ENCODE measurements at places on chromosomes 12 and 14.

GRCh38 chr14:61322799-61323290 is 1.5 kb downstream of the PRKCH start:
- DNase-seq: no peak

GRCh38 chr12:67662910-67663538 is 14.5 kb downstream of the DYRK2 start:
- DNase-seq: no peak

- no peak for DNase-seq
These were observed 882 bp upstream of the GTF2A1 start for GRCh38 chr14:81221579-81222102.

GRCh38 chr12:28331130-28331529 is 140.9 kb downstream of the CCDC91 start:
- no peak for DNase-seq

DNA sequence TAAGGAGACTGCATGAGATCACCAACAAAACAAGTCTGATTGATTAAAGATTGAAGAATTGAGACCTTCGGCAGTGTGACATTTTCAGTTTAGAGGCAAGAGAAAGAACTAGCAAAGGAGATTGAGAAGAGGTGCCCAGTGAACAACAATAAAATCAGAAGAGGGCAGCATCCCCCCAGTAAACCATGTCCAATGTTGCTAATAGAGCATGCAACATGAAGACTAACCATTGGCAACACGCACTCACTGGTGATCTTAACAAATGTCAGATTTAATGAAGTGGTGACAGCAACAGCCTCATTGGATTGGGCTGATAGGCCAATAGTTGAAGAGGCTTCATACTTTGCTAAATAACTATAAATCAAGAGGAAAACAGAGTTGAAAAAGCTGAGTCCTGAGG is 20.7 kb upstream of the TAS2R14 start:
- DNase-seq: no peak

DNA sequence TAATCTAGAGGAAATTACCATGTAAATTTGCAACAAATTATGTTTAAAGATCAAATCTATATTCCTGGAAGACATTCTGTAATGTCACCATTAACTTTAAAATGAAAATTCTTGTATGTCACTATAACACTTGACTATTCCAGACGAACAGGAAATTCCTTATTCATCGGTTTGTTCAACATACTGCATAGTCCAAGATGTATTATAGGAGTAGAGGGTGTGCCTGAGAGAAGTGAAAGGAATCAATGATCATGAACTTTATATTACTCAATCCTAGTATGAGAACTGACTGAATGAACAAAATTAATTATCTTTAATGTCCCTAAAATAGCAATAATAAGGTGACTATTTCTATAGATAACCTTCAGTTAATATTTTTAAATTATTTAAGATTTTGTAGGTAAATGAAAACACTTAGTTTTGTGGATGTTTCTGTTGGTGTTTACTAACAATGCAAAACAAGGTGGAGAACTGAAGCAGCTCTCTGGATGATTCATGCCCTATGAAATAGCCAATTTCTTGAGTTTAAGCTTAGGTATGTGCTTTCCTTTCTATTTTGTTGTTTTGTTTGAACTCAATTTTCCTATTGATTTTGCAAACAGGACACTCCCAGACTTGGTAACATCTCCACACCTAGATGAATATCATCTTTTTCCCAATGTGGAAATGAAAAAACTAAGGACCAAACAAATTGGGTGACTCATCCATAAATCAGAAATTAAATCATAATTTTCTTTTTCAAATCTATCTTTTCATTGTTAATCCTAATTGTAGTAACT is 18.2 kb upstream of the ITPR2 start:
- no peak for DNase-seq

GRCh38 chr12:67625004-67625403 is 23.5 kb upstream of the DYRK2 start:
- DNase-seq: no peak

DNA sequence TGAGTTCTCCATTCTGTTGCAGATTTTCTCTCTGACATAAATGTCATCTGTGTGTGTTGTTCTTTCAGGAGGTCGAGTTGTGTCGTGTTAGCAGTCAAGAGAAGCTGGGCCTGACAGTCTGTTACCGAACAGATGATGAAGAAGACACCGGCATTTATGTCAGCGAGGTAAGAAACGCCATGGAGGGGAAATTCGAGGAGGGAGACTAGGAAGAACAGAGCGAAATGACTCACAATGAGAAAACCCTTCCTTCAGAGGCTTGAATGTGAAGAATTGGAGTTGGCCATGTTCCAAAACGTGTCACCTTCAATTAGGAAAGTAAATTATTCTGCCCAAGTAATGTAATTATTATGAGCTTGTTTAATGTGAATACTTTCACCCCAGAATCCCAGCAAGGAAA is 364.5 kb downstream of the PDZRN4 start:
- no peak for DNase-seq

- DNase-seq: no peak
These were observed 7.2 kb downstream of the MGP start for GRCh38 chr12:14878488-14878887.

GRCh38 chr12:59087077-59087673 is 166.9 kb upstream of the LRIG3 start:
- no peak for DNase-seq

DNA sequence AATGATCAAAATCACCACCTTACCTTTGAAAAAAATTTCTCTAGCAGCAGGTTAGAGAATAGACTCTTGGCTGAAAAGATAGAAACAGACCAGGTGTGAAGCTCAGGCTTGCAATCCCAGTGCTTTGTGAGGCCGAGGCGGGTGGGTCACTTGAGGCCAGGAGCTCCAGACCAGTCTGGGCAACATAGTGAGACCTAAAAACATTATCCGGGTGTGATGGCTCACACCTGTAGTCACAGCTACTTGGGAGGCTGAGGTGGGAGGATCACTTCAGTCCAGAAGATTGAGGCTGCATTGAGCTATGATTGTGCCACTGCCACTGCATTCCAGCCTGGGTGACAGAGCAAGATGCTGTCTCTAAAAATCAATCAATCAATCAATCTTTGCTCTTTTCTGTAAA is 105.3 kb upstream of the TBX3 start:
- no peak for DNase-seq

- DNase-seq: no peak
These were observed 37.5 kb downstream of the CCER1 start for GRCh38 chr12:90917431-90917830.

DNA sequence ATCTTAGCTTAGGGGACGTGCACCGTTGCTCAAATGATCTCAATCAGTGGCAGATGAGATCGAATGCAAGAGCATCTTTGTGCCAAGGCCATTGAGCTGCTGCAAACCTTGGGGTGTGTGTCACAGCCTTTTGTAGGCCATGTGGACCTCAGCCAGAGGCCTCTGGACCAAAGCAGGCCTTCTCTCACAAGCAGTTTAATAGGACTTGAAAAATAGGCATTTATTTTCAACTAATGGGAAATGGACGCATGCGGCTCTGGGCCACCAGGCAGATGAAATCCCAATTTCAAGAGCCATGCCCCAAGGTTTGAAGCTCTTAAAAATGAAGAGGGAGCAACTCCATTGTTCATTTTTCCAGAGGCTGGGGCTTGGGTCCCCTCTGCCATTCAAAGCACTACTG is 87.3 kb downstream of the TTC7B start:
- DNase-seq: no peak

DNA sequence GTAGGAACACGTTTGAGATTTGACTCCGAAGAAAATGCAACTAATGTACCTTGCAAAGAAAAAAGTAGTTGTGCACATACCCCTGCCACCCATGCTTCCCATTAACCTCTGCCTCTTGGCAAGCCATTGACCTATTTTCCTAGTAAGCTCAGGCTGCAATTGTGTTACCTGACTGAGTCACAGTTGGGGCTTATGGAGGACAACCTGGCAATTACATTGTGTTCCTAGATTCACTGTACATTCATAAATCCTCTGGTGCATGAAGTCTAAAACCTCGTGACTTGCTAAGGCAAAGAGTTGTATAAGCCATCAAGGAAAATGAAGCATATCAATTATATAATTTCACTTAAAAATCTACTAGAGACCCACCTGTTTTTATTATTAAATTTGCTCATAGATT is 62.0 kb upstream of the DUSP6 start:
- no peak for DNase-seq

- no peak for DNase-seq
These were observed 206.8 kb downstream of the SYNE2 start for GRCh38 chr14:64059454-64060198.

GRCh38 chr12:39804898-39805297 is 185.3 kb upstream of the ABCD2 start:
- DNase-seq: no peak

GRCh38 chr12:124466216-124467128 is 100.9 kb downstream of the NCOR2 start:
- no peak for DNase-seq

DNA sequence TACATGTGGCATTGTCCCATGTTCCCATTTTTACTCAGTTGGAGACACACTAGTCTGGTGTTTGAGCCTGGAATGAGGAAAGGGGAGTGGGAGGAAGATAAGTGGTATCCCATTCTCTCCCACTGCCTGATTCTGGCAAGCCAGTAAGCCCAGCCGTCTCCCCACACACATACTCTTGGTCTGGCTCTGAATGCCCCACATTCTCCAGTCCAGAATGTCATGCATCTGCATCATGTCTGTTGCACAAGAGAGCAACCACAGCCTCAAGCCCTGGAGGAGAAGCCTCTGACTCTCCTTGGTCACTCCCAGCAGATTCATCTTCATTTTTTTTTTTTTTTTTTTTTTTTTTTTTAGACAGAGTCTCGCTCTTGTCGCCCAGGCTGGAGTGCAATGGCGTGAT is 48.0 kb downstream of the DRAM1 start:
- no peak for DNase-seq

DNA sequence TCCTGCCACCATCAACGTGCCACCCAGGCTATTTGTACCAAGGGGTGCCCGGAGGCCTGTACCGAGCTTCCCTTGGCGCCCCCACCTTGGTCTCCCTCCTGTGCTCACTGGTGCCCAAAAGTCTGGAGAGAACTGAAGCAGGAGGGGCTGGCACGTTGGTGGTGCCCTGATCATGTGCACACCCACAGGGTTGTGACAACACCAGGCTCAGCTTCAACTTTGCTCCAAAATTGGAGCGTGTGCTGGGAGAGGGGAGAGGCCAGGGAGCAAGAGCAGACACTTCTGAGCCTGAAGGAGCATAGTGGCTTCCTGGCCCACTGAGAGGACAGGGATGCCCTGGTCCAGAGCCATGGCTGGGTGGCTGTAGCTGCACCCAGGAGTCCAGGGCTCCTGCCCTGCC is 13.0 kb upstream of the LPCAT3 start:
- DNase-seq: no peak

DNA sequence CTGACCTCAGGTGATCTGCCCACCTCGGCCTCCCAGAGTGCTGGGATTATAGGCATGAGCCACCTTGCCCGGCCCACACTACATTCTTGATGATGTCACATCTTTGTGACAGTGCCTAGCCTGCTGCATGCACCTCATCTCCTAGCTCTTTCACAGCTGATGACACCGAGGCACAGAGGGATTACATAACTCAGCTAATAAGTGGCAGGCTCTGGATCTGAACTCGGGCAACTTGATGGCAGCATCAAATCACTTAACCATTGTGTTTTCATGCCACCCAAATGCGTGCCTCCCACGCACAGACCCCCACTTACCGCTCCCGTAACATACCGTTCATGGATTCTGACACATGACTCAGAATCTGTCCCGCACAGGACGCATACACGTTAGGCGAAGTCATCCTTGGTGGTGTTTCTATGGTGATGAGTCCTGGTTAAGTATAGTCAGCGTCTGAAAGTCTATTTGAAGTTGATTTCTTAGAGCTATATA is 7.4 kb downstream of the TMEM120B start:
- DNase-seq: no peak

- DNase-seq: no peak
These were observed 64.1 kb downstream of the ZNF641 start for GRCh38 chr12:48286665-48287064.

GRCh38 chr14:68216957-68217356 is 397.4 kb downstream of the RAD51B start:
- DNase-seq: no peak

DNA sequence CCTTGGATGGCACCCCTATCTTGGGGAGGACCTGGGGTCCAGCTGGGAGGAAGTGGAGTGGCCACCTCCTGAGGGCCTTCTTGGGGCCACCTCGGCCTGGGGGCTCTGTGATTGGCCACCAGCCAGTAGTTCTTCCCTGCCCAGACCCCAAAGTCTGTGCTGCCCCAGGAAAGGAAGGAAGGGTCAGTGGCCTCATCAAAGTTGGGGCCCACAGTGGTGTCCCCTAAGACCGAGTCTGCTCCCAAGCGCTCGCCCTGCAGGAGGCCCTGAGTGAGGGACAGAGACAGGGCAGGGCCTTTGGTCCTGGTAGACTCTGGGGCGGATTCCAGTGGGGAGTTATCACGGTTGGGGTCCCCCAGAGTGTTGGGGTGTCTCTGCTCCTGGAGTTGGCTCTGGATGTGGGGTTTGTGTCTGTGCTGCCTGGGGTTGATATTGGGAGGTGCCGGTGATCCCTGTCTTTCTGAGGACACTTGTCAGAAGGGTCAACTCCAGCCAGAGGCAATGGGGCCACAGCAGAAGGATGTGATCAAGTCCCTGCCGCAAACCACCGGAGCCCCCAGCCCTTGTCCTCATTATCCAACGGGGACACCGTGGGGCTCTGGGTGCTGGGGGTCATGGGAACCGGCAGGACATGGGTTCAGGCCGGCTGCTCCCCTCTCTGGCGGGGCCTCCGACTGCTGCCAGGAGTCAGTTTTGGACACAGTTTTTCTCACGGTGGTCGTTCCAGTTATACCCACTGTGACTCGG is 364.3 kb downstream of the TMEM121 start:
- DNase-seq: no peak

DNA sequence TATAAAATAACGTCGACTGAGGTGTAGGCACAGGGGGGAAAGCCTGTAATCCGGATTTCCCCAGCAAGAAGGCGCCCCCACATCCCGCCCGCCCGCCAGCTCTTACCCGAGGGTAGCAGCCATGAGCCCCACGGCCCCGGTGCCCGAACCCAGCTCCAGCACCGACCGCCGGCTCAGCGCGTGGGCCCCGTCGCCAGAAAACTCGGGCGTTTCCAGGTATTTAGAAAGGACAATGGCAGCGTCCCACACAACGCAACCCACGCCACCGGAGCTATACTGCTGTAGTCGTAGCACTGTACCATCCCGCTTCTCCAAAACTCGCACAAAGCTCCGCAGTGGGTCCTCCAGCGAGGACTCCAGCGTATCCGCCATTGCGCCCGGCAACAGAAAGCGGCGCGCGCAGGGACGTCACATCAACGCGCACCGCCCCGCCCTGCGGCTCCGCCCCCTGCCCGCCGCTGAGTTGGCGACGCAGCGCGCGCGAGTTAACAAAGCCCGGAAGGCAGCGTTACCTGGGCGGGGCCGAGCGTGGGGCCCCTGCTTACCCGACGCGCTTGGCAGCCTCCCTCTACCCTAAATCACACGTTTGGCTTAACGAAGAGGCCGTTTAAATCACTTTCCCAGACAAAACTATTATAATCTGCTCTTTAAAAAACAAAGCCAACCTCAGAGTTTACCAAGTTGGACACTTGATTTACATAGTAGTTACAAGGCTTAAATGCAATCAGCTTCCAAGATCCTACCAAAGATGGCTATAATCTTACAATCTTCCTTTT is at the start of gene VCPKMT:
Gene VCPKMT (minus strand): TSS at position 392 of the 776 bp plus-strand sequence. CDS start 20 bp downstream, at position 372.
- DNase-seq: peak; percentile 68

Data from D721Med (cell line).